ENCODE measurements at places on chromosomes 5 and 9.

DNA sequence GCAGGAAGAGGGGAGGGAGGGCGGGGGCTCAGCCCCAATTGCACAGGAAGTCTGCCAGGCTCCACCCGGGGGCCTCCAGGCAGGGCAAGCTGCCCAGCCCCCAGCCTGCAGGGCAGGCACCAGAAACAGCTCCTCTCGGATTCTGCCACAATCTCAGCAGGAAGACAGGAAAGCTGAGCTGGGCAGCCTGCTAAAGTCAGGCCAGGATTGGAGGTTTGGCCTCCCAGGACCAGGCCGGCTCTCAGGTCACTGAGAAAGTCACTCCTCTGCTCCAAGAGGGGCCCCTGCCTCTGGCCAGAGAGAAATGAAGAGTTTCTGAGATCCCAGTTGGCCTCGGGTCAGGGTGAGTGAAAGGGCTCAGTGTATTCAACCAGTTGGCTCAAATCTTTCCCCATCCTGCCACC lies 54.6 kb upstream of the STXBP1 start:
- peak; percentile 87 for DNase-seq

DNA sequence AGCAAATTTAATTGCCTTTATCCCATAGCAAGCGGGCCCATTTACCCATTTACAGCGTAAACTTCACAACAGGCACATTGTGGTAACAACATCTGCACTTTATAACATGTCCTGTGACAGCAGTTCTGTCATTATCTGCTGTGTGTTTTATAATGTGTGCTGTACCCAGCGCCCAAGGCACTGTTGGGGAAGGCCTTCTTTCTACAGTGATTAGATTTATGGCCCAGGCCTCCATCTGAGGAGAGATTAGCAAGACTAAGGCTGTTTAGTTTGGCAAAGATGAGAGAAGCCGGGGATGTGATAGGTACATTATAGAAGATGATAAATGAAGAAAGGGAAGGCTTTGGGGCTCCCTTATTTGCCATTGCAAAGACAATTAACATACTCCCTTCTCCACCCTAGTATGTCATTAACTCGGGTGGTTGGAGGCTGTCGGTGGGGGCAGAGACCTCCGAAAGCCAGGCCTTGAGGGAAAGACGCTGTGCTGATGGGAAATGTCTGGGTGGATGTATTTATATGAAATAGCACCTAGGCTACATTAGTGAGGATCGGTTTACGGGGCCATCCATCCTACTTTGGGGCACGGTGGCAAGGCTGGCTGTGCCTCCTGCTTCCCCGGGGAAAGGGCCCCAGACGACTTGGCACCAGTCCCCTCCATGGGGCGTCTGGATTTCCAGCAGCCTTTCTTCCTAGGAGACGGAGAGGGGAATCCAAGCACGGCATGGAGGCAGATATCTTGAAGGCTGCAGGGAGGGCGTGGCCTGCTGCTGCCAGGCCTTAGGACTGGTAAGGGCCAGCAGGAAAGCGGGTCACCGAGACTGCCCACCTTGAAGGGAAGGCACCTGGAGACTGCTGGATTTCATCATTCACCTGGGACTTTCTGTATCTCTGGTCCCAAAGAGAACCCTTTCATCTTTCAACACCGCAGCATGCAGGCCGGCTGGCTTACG lies 64.3 kb upstream of the PTCH1 start:
- DNase-seq, result peak; percentile 73

- DNase-seq, result no peak
Measured at GRCh38 chr9:102164247-102164646, 425.8 kb upstream of the GRIN3A start.

- DNase-seq, result no peak
Measured at GRCh38 chr9:129242191-129242941, 64.3 kb upstream of the IER5L start.

- no peak for DNase-seq
Measured at GRCh38 chr5:168879929-168880328, 300.8 kb upstream of the PANK3 start.

DNA sequence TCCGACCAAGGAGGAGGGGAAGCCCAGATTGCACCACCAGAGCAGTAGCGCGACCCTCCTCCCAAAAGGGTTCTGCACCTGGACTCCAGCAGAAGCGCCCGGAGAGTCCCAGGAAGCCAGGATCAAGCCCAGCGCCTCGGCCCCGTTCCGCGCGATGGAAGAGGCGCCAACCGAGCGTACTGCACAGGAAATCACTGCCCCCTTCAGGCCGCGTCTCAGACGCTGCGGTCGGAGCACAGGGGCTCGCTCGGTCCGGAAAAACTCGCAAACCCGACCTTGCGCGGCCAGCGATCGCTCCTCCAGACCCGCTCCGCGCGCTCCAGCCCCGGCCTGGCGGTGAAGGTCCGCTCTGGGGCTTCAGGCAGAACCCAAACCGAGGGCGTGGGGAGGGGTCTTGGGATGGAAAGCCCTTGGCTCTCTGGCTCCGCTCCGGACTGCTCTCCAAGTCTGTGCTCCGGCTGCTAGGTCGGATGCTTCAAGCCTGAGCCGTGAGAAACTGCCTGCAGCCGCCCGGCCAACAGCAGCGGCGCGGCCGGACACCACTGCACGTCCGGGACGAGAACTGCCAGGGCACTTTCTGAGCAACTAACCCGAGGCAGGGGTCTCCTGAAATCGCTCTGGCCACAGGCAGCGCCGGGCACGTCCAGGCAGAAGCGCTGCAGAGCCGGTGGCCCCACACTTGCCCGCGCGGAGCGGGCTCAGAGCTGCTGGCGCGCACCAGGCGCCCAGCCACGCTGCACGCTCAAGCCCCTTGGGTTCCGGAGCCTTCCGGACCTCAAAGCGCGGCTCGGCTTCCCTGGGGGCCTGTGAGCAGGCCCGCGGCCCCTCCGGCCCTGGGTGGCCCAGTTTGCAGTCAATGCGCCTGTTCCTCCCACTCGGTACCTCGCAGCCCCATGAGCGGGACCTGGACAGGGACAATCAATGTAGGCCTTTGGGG lies 1.3 kb downstream of the GABBR2 start:
- DNase-seq, result peak; percentile 90

GRCh38 chr9:96217754-96218693 lies 84.0 kb downstream of the HSD17B3 start:
- DNase-seq, result peak; percentile 86

DNA sequence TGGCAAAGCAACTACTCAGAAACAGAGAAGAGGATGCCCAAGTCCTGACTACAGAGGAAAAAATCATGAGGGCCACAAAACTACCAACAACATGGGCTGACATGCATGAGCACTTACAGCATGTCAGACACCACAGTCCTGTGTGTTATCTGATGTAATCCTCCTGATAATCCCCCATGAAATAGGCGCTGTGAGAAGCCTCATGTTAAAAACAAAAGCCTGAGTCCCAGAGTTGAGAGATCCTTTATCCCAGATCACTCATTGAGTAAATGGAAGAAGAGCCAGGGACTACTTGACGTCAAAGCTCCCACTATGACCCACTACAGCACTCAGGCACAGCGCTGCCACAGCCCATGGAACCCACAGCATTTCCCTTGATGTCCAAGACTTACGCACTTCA lies 7.2 kb upstream of the SPOCK1 start:
- no peak for DNase-seq

- DNase-seq, result no peak
Measured at GRCh38 chr5:141343242-141343952, at the start of gene PCDHGA3. TSS of gene PCDHGA3 (plus strand) at chr5:141343829. CDS start at chr5:141344034, 205 bp downstream.

GRCh38 chr5:65727491-65728156 lies 5.6 kb downstream of the NLN start:
- no peak for DNase-seq

DNA sequence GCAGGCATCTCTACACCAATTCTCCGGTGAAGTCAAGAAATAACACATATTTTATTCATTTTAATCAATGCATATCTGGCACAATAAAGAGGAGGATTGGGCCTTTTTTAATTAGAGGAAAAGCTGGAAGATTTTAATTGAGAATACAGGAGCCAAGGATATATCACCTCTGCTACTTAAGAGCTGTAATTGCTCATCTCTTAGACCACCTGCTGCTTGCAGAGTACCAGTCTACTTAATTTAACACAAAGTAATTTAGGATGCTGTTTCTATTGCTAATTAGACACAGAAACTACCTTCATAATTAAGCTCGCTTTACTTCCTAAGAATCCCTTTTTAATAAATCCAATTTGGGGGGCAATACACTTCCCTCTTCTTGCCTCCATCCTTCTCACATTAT lies 326.9 kb downstream of the TENT4A start:
- no peak for DNase-seq
